T47D (cell line): ENCODE measurements at places on chromosomes 11 and 22.
A peak's percentile ranks its signal among the peaks of the same experiment; 100 is the strongest.

DNA sequence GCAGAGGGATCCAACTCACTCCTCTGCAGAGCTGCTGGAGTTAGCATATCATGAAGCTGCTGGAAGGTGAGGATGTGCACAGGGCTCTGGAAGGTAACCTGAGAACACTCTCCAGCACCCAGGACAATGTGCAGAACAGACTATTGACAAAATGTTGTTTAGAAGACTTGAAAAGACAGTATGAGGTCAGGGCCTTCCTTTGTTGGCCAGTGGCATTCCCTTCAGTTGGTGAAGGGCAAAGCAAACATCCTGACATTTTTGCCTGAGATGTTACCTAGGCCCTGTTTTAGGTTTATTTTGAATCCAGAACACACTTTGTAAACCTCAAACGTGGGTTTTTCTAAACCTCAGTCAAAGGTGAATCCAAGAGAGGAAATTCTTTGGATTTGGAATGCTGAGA lies 67.8 kb downstream of the DEPDC5 start:
- no peak for DNase-seq

DNA sequence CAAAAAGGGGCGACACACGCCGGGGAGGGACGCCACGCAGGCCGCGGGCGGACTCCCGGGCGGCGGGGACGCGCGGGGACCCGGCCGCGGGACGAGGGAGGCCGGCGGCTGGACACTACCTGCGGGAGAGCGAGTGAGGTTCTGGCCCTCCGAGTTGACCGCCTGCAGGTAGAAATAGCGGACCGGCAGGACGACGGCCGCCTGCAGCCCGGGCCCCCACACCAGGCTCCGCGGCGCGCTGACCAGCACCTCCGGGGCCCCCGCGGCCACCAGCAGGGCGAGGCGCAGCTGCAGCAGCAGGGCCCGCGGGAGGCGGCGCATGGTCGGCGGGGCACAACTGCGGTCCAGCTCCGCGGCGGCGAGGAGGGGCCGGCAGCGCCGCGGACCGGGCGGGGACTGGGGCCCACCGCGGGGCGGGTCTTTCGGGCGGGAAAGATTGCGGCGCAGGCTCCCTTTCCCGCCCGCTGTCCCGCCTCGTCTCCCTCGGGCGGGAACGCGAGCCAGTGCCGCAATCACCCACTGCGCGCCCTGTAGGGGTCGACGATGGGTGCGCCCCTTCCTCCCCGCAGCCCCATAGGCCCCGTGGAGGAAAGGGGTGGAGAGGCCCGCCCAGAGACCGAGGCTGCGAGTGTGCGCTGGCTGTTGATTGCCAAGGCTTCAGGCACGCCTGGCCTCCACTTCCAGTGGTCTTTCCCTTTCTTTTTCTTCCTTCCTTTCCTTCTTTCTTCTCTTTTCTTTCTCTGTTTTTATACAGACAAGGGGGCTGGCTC lies at the start of gene POGLUT3:
Gene POGLUT3, minus strand, starts transcription at position 339 of the 770 bp plus-strand sequence. Its CDS starts 18 bp downstream, at position 321.
- peak; percentile 62 for DNase-seq

- DNase-seq, result no peak
Measured at GRCh38 chr22:25420925-25421904, 143.3 kb upstream of the GRK3 start.

GRCh38 chr11:34316347-34317035 lies 41.3 kb downstream of the ABTB2 start:
- no peak for DNase-seq

- DNase-seq, result no peak
Measured at GRCh38 chr11:10931761-10932670, 74.2 kb upstream of the ZBED5 start.
